ENCODE measurements at places on chromosomes 13 and 19.

GRCh38 chr13:108741930-108742329, 112.5 kb downstream of the MYO16 start:
- DNase-seq, result no peak

GRCh38 chr13:26423629-26424028, 133.9 kb upstream of the WASF3 start:
- no peak for DNase-seq

- DNase-seq, result no peak
Observed at GRCh38 chr19:39970425-39970674, 615 bp upstream of the PSMC4 start.

GRCh38 chr19:42038666-42039065, 31.3 kb downstream of the GRIK5 start:
- no peak for DNase-seq

- no peak for DNase-seq
Observed at GRCh38 chr19:42140125-42140754, 8.0 kb upstream of the POU2F2 start.

DNA sequence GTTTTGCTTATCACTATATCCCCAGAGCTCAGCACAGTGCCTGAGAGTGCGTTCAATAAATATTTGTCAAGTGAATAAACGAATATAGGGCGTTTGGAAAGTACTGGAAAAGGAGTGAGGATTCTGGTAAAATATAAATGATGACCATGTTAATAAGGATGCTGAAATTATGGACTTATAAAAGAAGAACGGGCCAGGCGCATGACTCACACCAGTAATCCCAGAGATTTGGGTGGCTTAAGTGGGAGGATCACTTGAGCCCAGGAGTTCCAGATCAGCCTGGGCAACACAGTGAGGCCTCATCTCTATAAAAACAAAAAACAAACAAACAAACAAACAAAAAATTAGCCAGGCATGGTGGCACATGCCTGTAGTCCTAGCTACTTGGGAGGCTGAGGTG, 198.1 kb downstream of the VWA8 start:
- DNase-seq, result no peak

GRCh38 chr19:5132206-5132560, 163.3 kb downstream of the KDM4B start:
- no peak for DNase-seq

DNA sequence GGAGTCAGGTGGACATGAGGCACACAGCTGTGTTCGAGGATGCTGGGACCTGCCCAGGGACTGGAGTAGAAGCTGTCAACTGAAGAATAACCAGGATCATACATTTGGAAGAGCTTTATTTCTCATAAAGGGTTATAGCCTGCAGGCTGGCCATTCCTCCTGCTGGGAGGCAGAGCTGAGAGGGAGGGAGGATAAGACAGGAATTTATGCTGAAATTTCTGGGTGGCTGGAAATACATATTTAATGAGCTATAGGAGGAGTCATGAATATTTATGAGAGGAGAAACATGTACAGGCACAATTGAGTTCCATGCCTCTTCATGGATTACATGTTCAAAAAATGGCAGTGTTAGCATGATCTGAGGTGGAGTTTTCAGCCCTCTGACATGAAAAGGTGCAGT, 151.9 kb downstream of the SHISA2 start:
- no peak for DNase-seq

DNA sequence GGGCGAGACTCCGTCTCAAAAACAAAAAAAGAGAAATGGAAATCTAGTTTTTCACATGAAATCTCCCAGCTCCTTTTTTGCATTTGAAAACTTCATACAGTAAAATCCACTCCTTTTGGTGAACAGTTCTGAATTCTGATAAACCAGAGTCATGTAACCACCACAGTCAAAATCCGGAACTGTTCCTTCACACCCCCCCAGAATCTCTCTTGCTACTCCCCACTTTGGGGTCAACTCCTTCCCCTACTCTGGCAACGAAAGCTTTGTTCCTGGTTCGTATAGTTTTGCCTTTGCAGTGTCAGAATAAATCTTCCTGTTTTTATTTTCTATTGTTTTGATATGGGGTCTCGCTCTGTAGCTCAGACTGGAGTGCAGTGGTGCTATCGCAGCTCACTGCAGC, 23.7 kb downstream of the RCN3 start:
- DNase-seq, result no peak

DNA sequence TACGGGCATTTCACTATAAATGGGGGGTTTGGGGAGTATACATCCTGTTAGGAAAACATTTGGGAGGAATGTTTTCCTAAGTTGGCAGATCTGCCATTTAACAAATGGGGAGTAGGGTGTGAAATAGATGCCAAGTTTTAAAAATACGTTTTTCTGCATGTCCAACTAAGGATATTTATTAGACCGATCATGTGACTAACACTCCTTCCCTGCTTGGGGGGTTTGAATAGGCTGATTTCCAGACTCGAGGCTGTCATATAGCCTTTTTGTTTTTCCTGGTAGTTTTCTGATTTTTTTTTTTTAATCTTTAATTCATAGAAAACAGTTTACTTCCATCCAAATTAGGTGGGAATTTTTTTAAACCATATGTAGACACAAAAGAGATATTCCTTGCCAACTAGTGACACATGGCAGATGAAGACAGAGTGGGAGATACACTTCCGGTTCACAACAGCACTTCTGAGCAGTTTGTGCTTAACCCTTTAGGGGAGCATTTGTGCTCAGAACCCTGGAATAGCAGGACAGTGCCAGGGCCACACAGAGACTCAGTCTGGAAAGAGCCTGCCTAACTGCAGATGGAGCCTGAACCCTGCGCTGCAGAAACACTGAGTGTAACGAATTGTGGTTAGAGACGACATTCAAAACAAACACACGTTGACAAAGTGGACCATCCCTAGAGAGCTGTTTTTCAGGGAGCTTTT, 5.6 kb upstream of the GATAD2A start:
- DNase-seq, result no peak

GRCh38 chr19:33524024-33524664, 2.6 kb upstream of the PEPD start:
- DNase-seq, result no peak

- no peak for DNase-seq
Observed at GRCh38 chr13:45728759-45729158, 26.6 kb downstream of the CBY2 start.

DNA sequence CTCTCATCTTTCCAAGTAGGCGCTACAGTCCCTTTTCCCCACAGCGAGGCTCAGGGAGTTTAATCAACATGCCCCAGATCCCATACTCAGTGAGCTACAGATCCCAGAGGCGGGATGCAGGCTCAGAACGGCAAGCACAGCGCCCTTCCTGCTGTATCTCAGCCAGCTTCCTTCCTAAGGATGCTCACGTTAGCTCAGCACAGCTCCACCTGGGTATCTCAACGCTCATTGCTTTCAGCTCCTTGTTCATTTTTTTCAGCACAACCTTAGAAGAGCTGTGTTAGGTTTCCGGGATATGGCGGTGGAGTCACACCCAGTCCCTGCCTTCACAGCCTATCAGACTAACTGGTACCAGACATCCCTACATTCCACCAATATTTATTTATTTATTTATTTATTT, 3.1 kb upstream of the MEGF8 start:
- DNase-seq, result no peak

DNA sequence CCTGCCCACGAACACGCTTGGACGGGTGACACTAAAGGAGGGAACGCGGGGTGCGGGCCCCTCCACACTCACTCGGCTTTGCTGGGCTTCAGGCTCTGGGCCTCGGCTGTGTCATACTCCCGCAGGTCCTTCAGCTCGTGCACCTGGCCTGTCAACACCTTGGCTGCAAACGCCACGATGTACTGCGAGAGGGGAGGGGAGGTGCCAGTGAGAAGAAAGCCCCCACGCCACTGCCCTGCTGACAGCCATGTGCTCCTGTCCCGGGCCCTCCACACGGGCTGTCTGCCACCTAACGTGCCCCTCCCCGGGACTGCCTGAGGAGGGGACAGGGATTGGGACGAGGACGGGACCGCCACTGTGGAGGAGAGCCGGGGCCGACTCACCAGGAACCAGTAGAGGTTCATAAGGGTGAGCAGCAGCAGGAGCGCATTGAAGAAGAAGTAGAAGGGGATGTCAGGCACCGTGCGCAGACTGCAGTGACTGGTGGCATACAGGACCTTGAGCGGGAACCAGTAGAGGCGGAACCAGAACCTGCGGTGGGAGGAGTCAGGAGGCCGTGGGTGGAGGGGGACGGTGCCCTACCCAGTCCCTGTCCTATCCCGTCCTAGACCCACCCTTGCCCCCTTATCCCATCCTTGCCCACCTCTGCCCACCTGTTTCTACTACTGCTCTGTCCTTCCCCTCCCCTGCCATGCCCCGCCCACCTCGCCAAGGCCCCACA, 16.9 kb downstream of the CERS1 start:
- DNase-seq, result no peak

- DNase-seq, result no peak
Observed at GRCh38 chr13:113855012-113855921, 8.6 kb downstream of the GAS6 start.

DNA sequence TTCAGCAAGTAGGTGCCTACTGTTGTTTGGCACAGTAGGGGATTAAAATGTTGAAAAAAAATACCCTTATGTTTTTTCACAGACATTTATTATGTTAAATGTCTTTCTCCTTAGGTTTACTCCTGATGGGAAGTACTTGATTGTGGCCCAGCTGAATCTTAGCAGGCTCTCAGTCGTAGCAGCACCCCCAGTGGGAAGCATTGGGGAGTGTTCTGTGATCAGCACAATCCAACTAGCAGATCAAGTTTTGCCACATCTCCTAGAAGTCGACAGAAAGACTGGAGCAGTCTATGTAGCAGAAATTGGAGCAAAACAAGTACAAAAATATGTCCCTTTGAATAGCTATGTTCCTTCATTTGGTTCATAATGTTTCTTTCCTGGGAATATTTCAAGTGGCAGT, 9.3 kb downstream of the NHLRC3 start:
- no peak for DNase-seq

GRCh38 chr13:66425741-66426140, 804.4 kb downstream of the PCDH9 start:
- DNase-seq, result no peak

- no peak for DNase-seq
Observed at GRCh38 chr13:32904266-32904665, 112.0 kb upstream of the KL start.

GRCh38 chr13:78993792-78994191, 334.8 kb upstream of the OBI1 start:
- no peak for DNase-seq

GRCh38 chr19:7987114-7987768, 18.2 kb downstream of the ELAVL1 start:
- no peak for DNase-seq

DNA sequence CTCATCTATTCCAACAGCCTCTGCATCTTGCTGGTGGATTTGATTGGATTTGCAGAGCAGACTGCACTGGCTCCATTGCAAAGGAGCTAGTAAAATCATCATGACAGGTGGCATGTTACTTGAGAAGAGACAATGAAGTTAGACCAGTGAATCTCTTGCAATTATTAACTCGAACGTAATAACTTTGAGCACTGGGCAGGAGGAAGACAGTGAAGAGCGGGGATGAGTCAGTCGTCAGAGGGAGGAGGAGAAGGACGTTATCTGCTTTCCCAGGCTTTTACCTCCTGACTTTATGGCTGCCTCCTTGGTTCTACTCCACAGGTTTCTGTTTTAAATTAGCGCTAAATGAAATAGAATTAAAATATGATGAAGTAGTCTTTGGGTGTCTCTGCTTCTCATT, 257.8 kb upstream of the IPO5 start:
- DNase-seq, result no peak

DNA sequence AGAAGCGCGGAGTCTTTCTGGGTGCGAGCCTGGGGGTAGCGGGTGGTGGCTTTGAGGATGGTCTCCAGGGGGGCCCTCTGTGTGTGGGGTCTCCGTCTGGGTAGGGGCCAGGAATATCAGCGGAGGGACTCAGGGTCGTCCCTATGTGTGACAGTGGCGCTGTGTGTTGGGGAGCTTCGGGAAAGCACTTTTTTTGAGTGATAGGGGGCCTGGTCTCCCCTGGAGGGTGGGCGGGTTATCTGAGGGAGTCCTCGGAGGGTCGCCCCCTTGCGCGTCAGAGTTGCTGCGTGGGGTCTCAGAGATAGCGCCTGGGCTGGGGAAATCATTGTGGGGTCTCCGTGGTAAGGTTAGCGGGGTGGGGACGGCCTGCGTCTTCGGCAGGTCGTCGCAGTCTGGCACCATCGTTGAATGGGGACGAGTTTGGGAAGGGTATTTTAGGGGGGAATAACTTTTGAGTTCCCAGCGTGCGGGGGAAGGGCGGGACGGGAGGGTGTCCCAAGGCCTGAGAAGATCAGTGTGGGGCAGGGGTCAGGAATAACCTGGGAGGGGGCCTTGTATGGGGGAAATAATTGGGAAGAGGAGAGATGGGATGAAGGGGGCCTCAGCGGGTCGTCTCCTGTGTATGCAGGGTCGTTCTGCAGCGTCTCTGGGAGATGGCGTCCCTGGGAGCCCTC, 857 bp downstream of the IER2 start:
- DNase-seq, result peak; percentile 8

DNA sequence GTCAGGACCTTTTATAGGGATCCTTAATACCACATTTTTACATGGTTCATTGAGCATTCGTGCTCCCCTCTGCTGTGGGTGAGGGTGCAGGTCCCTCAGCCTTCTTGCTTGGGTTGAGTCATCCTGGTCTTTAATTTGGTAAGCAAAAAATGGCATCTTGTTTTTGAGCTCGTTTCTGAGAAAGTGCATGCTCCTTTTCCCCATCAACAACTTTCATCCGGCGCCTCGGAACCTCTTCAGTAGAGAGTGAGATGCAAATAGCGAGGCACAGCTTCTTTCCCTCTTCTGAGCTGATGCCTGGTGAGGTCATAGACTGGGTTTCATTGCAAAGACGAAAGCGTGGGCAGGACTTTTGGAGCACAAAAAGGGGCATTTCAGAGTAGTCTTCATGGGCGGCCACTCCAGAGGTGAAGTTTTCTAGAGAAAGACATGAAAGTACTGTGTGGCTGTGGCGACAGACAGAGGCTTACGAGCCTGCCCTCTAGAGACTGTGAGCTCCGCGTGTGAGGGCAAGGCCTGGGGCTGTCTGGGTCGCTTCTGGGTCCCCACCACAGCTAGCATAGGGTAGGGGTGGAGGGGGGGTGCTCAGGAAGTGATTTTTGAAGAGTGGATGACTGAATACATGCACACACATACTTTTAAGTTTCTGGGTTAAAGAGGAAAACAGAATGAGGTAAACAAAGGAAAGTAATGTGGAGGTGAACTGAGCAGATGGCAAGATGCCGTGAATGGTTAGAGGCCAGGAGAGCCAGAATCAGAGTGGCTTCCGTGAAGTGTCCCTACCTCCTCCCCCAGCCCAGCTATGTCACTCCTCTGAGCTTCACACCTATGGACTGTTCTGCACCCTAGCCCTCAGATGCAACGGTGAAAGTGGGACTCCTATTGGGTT, 44.3 kb downstream of the BBC3 start:
- DNase-seq, result peak; percentile 75

- DNase-seq, result no peak
Observed at GRCh38 chr13:52879950-52880741, 31.7 kb upstream of the PCDH8 start.
